Foreskin fibroblast (primary cell): ENCODE measurements at places on chromosomes 16 and 17.
A peak's percentile ranks its signal among the peaks of the same experiment; 100 is the strongest.

DNA sequence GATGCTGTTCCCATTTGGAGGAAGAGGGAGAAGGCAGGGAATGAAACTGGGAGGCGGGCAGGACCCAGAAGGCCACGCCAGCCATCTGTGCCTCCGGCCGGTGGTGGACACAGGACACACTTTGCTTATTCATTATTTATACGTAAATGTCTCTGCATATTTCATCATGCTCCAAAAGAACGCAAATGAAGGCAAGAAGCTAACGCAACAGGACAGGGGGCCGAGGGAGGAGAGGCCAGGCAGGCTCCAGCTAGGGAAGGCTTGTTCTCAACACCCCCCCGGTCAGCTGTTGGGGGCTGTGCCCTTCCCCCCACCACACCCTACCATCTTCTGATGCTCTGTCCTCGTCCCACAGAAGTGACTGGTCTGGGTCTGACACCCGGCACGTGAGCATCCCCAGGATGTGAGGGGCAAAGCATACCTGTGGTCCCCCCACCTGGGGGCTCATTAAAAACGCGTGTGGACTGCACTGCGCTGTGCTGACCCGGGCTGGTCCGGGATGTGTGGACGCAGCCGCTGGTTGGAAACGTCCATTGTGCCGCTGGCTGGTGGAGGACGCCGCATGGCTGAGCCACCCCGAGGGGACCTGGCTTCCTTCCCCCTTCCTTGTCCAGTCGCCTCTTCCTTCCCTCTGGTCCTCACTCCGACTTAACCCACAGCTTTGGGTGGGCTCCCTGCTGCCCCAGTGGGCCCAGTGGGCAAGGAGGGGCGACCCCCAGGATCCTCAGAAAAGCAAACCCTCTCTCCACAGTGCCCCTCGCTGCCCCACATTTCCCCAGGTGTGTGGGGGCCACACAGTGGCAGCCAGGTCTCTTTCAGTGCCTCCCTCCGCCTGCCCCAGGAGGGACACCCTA, 46.4 kb upstream of the ENPP7 start:
- DNase-seq = no peak

DNA sequence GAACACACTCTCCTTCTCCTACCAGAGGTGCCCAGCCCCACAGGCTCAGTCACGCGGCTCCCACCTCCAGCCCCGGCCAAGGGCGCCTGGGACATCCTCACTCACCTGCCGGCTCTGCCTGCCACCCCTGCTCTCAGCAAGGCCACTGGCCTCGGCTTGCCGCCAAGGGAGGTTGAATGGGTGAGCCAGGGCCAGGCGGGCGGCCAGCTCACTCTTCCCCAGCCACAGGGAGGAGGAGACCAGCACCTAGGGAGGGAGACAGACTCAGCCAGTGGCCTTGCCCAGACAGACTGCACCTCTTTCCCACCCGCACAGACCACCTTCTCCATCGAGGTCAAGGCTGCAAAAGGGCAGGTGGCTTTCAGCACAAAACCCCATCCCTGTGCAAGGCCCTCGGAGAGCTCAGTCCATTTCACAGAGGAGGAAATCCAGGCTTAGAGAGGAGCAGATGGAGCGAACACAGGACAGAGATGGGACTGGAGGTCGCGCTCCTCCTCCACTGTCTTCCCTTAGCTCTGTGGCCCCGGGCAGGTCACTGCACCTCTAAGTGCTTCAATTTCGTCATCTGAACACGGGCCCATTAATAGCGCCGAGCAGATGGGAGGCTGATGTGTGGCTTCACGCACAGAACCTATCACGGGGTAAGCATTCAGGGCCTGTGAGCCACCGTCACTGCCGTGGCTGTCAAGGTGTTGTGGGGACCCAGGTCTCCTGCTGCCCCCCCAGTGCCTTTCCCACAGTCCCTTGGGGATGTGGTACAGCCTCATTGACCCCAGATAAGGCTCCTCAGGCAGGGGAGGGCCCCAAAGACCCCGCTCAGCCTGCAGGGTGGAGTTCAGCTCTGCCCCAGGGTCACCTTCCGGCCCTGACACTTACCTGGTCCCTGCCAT, 56.1 kb downstream of the RMI2 start:
- DNase-seq = no peak

- DNase-seq = no peak
These were observed 53.3 kb upstream of the FASN start for GRCh38 chr17:82151106-82151957.

DNA sequence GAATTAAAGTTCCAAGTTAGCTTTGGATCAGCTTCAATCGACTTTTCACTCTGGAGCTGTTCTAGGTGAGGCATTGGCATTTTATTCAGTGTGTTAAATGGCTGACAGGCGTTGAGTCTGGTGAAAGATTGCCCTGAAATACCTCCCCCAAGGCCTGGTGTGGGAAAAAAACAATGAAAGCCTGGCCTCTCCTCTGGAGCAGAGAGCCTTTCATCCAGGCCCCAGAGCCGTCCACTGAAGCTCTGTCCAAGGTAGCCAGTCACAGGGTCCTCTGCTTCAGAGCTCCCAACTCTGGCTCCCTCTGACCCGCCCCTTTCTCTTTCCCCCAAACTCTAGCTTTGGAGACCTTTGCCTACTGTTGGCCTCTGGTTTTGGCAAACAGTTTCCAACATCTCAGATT, 123.6 kb upstream of the CRHR1 start:
- DNase-seq = no peak

DNA sequence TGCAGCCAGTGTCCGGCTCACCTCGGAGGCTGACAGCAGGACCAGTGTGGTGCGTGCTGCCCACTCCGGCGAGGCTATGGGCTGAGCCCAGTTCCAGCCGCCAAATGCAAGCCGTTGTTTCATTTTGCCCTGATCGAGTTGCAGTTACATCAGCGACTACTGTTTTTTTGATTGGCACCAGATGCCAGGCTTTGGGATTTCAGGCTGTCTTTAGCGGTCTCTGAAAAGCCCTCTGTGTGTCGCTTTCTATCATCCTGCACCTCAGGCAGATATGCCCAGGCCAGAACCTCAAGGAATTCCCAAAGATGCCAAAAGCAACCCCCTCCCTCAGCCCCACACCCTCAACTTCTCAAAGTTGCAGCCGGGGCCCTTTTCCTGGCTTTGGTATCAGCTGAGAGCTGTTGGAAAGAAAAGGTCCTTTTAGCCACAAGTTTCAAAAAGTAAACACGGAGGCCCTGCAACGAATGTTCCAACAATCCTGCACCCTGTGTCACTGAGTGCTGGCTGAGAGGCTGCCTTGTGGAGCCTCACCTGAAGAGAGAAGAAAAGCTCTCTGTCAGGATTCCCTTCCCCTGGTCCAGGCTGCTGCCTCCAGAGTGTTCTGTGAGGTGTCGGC, 58.9 kb downstream of the WWP2 start:
- DNase-seq = peak; percentile 89

DNA sequence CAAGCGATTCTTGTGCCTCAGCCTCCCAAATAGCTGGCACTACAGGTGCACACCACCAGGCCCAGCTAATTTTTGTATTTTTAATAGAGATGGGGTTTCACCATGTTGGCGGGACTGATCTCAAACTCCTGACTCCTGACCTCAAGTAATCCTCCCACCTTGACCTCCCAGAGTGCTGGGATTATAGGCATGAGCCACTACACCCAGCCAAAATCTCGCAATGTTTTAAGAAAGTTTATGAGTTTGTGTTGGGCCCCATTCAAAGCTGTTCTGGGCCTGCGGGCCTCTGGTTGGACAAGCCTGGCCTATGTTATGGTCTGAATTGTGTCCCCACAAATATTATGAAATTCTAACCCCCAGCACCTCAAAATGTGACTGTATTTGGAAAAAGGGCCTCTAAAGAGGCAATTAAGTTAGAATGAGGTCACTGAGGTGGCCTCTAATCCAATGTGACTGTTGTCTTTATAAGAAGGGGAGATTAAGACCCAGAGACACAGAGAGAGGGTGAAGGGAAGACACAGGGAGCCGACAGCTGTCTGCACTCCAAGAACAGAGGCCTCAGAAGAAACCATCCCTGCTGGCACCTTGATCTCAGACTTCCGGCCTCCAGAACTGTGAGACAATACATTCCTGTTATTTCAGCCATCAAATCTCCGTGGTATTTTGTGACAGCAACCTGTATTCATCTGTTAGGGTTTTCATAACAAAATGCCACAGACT, 469.9 kb downstream of the HS3ST4 start:
- DNase-seq = no peak

- DNase-seq = no peak
These were observed 59.9 kb downstream of the SREBF1 start for GRCh38 chr17:17776889-17777288.
